ENCODE measurements at places on chromosomes 2 and 18. TPM values are rescaled to one million over a fixed set of nuclear protein-coding genes. Genes with fewer than 3 reads are reported as not detected.

DNA sequence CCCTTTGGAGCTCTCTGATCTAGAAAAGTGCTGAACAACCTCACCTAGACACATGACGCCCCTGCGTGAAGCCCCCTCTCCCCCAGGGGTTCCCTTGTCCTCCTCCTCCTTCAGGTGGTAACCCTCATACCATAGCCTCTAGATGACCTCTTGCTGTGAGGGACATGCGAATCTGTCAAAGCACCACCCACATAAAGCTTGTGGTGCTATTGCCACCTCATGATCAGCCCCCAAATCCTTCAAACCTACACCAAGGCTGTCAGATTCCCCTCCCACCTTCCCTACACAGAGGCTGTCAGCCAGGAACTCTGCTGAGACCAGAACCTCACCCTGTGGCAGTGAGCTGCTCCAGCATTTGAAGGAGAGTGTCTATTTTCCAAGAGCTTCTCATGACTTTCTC, 43.1 kb upstream of the TEX51 start:
- no peak for DNase-seq

- DNase-seq = no peak
Measured at GRCh38 chr2:235521844-235522243, 28.0 kb downstream of the AGAP1 start.

GRCh38 chr2:65870826-65871225, 438.4 kb upstream of the SPRED2 start:
- DNase-seq = no peak

GRCh38 chr2:190123956-190124355, 61.4 kb upstream of the MSTN start:
- no peak for DNase-seq

- no peak for DNase-seq
Measured at GRCh38 chr2:189751080-189751658, 11.4 kb downstream of the OSGEPL1 start.

GRCh38 chr2:124875627-124876244, 850.6 kb downstream of the CNTNAP5 start:
- DNase-seq = no peak

GRCh38 chr2:80363791-80364349, 59.3 kb upstream of the LRRTM1 start:
- DNase-seq = no peak

Gene WDSUB1
- 7.2 TPM for total RNA-seq

GRCh38 chr2:241882091-241882625, 12.6 kb downstream of the RTP5 start:
- no peak for DNase-seq

DNA sequence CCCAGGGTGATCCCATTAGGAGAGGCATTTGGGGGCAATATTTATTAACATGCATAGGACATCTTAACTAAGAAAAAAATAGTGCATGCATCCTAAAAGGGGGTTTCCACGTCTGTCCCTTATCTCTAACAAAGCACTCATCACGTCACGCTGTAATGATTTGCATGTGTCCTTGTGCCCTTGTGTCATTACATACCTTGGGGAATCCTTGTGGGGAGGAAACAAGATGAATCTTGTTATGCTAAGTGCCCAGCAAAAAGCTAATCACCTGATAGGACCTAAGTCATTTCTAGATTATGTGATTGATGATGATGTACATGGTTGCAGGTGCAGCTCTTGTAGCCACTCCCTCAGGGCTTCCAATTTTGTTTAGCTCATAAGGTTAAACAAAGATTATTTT, 250.9 kb downstream of the FBXO15 start:
- DNase-seq = no peak

Gene MRO
- 3.2 TPM for total RNA-seq

Gene LHCGR
- total RNA-seq = 4.8 TPM

DNA sequence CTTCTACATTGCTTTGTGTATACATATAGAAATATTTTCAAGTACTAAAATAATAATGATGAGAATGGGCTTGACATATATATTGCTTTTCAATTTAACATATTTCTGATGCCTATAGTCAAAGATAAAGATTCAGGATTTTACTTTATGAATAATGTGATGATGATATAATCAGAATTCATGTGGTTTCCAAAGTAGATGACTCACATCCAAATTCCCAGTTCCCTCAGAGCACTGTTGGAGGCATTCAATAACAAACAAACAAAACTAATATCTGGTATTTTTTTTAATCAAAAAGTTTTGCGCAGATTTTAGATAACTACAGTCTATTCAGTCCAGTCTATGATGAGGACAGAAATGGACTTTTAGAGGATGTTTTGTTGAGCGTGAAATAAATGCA, 2094.5 kb upstream of the CELF4 start:
- no peak for DNase-seq

DNA sequence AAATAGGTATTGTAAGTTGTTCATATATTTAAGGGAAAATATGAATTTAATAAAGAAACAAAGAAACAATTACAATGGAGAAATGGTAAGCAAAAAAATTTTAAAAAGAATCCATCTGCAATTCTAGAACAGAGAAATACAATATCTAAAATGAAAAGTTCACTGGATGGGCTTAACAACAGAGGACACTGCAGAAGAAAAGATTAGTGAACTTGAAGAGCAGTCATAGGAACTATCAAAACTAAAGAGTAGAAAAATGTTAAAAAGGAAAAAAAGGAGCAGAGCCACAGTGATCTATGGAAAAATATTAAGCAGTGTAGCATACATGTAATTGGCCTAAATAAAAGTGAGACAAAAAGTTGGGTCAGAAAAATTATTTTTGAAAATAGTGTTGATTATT, 83.5 kb downstream of the ALK start:
- DNase-seq = no peak

Measured in ovary (tissue), 10 donors.